ENCODE measurements at places on chromosomes 16 and 17.

DNA sequence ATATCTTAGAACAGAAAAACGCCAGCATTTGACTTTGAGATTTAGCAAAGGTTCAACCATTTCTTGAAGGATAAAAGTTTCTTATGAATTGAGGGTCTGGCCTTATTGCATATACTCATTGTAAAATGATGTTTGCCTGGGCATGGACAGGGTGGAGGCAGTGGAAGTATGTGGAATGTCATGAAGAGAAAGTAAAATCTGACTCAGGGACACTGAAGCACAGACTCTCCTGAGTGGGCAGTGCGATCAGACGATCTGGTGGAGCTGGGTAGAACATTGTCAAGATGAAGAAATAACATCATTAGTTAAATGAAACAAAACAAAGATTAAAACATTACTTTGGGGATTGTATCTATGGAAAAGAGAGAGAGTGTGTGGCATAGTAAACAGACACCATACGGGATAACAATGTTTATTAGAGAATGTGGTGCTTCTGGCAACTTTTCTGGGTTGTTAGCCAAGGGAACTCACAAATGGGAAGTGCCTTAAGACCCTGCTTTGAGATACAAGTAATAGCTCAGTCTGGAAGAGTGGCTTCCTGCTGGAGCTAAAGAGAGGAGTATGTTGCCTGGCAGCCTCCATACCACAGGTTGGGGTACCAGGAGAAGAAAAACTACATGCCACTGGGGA lies 4.4 kb downstream of the MAP3K3 start:
- DNase-seq: no peak
- H3K27me3 ChIP-seq: no peaks in the 10 kb centered on the region
- no peak overlapping the region for H3K4me3 ChIP-seq

GRCh38 chr17:79338604-79339003 lies 264.0 kb downstream of the ENGASE start:
- no peaks in the 10 kb centered on the region for H3K27me3 ChIP-seq
- no peak for DNase-seq
- no peaks in the 10 kb centered on the region for H3K36me3 ChIP-seq
- H3K27ac ChIP-seq: no peak overlapping the region
- no peak overlapping the region for H3K4me3 ChIP-seq

- H3K36me3 ChIP-seq: no peaks in the 10 kb centered on the region
- no peaks in the 10 kb centered on the region for H3K27me3 ChIP-seq
- no peaks in the 10 kb centered on the region for H3K4me1 ChIP-seq
- H3K27ac ChIP-seq: no peak overlapping the region
Observed at GRCh38 chr16:7303660-7304200, 28.9 kb upstream of the RBFOX1 start.

GRCh38 chr17:78081551-78081950 lies 47.0 kb downstream of the TMC6 start:
- no peak overlapping the region for H3K4me3 ChIP-seq
- DNase-seq: no peak
- H3K27me3 ChIP-seq: no peaks in the 10 kb centered on the region
- no peaks in the 10 kb centered on the region for H3K4me1 ChIP-seq

DNA sequence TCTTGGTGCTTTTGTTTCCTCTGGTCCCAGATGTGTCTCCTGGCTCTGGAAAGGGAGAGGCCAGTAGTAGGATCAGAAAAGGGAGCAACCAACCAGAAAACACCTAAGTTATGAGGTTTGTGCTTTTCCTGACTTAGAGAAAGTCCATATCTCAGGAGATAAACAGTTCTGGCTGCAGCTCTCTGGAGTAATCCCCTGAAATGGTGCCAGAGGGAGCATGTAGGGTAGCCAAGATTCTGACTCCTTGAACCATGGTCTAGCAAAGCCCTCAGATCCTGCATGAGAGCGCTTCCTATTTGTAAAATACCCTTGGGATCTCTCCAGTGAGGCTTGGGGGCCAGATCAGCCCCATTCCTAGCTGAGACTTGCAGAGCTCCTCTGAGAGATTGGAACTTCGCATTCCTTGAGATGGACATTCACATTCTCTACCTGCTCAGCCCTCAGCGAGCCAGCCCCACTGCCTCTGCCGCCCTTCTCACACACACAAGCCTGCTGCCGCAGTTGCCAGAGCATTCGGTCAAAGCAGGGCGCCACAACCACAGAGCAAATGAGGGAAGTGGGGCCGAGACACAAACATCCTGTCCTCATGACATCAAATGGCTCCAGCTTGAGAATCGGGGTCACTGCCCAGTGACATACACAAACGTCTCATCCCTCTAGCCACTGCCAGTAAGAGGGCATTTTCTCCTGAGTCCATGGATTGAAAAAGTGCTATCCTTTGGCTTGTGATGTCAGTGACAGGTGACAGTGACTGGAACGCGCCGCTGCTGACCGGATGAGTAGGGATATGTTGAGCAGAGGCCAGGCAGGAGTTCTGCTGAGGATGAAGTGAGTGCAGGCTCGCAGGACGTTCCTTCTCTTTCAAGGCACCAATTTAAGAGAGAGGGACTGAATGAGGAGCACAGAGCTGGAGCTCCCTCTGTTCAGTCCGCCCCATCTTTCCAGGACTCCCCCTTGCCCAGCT lies 5.0 kb downstream of the ABHD15 start:
- H3K36me3 ChIP-seq: peaks cover 11% of the 10 kb centered on the region
- peaks cover 25% of the 10 kb centered on the region for H3K4me1 ChIP-seq
- no peak overlapping the region for H3K27ac ChIP-seq
- H3K27me3 ChIP-seq: no peaks in the 10 kb centered on the region
- DNase-seq: no peak

GRCh38 chr17:1713160-1713877 lies 3.1 kb upstream of the TLCD2 start:
- no peak overlapping the region for H3K27ac ChIP-seq
- H3K4me1 ChIP-seq: peaks cover 51% of the 10 kb centered on the region
- H3K27me3 ChIP-seq: no peaks in the 10 kb centered on the region
- H3K4me3 ChIP-seq: no peak overlapping the region
- DNase-seq: no peak

GRCh38 chr16:4855371-4855770 lies 8.1 kb downstream of the UBN1 start:
- H3K36me3 ChIP-seq: peaks cover 47% of the 10 kb centered on the region
- H3K27ac ChIP-seq: no peak overlapping the region
- no peaks in the 10 kb centered on the region for H3K27me3 ChIP-seq
- DNase-seq: no peak

- H3K4me1 ChIP-seq: no peaks in the 10 kb centered on the region
- no peak overlapping the region for H3K27ac ChIP-seq
- no peak overlapping the region for H3K4me3 ChIP-seq
- H3K27me3 ChIP-seq: no peaks in the 10 kb centered on the region
Observed at GRCh38 chr16:51500306-51500705, 349.2 kb upstream of the SALL1 start.

DNA sequence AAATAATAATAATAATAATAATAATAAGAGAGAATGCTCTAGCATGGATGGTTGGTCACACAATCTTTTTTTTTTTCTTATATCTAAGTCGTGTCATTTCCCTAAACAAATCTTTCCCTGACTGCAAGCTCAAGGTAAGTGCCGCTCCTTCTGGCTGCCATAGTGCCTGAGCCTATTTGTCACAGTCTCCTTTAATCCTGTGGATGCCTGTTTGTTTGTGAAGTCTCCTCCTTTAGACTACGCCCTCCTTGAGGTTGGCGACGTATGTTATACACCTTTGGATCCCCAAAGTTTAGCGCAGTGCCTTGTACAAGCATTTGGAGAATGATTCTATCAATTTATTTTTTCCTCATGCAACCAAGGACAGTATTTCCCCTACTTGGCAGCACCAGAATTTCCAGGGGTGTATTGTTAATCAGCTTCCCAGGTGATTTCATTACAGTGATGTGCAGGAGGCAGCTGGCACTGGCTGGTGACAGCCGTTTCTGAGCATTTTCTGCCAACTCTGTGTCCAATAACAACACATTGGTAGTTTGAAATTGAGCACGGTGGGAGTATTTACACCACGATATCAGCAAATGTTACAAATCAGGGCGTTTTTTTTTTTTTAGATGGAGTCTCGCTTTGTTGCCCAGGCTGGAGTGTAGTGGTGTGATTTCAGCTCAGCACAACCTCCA lies 26.6 kb downstream of the TMEM238L start:
- H3K4me1 ChIP-seq: no peaks in the 10 kb centered on the region
- H3K27ac ChIP-seq: no peak overlapping the region
- no peak overlapping the region for H3K4me3 ChIP-seq
- no peaks in the 10 kb centered on the region for H3K27me3 ChIP-seq
- DNase-seq: no peak

DNA sequence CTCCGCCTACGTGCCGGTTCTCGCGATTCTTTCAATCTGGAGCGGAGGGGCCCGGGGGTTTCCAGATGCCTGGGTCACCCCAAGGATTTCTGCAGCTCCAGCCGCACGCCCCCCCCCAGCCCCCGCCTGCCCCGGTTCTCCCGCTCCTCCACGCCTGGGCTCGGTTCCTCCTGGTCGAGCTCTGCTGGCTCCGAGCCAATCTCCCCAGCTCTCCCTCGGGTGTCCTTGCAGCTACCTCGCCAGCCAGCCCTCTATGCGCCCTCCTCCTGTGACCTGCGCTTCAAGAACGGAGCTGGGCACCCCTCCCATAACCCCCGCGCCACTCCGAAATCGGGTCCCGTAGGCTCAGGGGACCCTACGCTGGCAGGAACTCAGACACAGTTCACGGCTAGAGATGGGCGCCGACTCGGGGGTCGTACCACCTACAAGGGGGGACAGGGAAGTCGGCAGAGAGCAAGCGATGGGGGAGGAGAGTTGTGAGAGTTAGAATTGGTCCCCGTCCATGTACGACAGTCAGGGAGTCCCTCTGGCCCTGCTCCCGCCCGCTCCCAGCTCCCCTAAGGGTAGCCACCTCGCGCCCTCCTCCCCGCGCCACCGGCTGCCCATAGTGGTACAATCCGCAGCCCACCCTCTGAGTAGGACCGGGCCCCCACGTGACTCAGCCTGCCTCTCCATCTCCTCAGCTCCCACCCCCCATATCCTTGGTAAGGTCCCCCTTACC lies 961 bp downstream of the FGF11 start:
- H3K27ac ChIP-seq: no peak overlapping the region
- H3K4me3 ChIP-seq: no peak overlapping the region
- H3K27me3 ChIP-seq: peaks cover 28% of the 10 kb centered on the region
- no peaks in the 10 kb centered on the region for H3K36me3 ChIP-seq

DNA sequence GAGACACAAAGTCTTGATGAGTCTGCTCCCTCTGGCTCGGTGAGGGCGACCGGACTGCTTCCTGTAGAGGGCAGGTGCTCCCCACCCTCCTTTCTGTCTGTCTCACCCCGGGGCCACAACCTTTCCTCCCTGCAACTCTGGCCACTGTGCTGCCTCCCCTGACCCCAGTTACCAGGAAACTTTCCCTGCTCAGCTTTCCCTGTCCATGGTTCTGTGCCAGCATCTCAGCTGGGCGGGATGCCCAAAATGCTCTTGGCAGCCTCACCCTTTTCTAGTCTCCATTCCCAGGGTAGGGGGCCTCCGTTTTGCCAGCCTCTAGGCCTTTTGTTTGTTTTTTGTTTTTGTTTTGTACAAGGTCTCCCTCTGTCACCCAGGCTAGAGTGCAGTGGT lies 1.4 kb downstream of the PLD2 start:
- H3K27me3 ChIP-seq: no peaks in the 10 kb centered on the region
- no peak overlapping the region for H3K4me3 ChIP-seq
- no peak for DNase-seq
- peaks cover 4% of the 10 kb centered on the region for H3K36me3 ChIP-seq
- peaks cover 14% of the 10 kb centered on the region for H3K4me1 ChIP-seq

GRCh38 chr16:65415460-65415859 lies 293.6 kb upstream of the CDH11 start:
- H3K4me1 ChIP-seq: no peaks in the 10 kb centered on the region
- DNase-seq: no peak
- H3K27me3 ChIP-seq: no peaks in the 10 kb centered on the region
- no peak overlapping the region for H3K4me3 ChIP-seq

DNA sequence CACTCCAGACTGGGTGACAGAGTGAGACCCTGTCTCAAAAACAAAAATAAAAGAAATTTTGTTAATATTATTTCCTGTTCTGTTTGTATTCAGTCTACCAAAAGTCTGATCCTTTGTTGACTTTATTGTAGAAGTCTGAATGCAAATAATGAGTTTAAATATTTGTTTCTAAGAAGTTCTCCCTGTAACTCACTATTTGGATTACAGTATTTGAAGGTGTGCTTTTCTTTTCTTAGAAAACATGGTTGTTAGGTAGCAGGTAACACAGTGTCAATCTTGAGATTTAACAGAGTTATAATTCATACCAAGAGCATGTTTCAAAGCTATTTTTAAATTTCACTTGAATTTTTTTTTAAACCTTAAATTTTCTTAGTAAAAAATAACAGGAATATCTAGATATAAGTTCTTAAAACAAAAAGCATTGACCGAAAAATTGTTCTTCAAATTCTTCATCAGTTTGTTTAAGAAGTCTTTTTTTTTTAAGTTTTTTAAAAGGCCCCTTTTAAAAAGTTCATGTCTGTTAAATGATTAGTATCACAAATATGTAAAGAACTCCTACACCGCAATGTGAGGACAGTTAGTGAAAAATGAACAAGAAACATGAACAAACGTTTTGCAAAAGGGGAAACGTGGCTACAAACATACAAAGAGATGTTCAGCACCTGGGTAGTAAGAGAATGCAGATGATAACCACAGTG lies 35.0 kb downstream of the GAN start:
- DNase-seq: no peak
- no peaks in the 10 kb centered on the region for H3K4me1 ChIP-seq
- peaks cover 6% of the 10 kb centered on the region for H3K36me3 ChIP-seq

- no peaks in the 10 kb centered on the region for H3K27me3 ChIP-seq
- H3K36me3 ChIP-seq: peaks cover 75% of the 10 kb centered on the region
- no peaks in the 10 kb centered on the region for H3K4me1 ChIP-seq
- H3K27ac ChIP-seq: no peak overlapping the region
- DNase-seq: no peak
- H3K4me3 ChIP-seq: no peak overlapping the region
Observed at GRCh38 chr16:29985271-29985811, 10.1 kb downstream of the HIRIP3 start.

DNA sequence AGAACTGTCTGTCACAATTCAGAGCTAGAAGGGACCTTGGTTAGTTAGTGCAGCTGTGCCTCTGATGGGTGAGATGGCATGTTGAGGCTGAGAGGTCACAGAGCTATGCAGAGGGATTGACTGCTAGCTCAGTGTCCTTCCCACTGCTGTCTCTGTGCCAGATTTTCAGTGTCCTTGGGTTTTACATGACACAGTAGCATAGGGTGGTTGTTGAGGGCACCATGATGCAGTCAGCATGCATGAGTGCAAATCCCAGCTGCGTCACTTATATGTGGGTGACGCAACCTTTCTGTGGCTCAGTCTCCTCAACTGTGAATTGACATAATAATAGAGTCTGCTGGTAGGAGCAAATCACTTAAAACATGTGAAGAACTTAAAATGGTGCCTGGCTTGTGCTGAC lies 2.7 kb downstream of the MT1A start:
- no peak overlapping the region for H3K27ac ChIP-seq
- peaks cover 17% of the 10 kb centered on the region for H3K4me1 ChIP-seq

- H3K36me3 ChIP-seq: peaks cover 13% of the 10 kb centered on the region
- H3K27me3 ChIP-seq: no peaks in the 10 kb centered on the region
- H3K27ac ChIP-seq: no peak overlapping the region
- no peak overlapping the region for H3K4me3 ChIP-seq
- H3K4me1 ChIP-seq: no peaks in the 10 kb centered on the region
Observed at GRCh38 chr16:68202091-68202519, 33.8 kb downstream of the ESRP2 start.
